Brain microvascular endothelial cell (primary cell): ENCODE measurements at places on chromosomes 1 and 21.

GRCh38 chr1:80457409-80457808 is 1343.3 kb upstream of the ADGRL2 start:
- no peak for DNase-seq

GRCh38 chr1:76854255-76854654 is 13.0 kb upstream of the ST6GALNAC5 start:
- DNase-seq: no peak

GRCh38 chr1:8632102-8632501 is 185.3 kb downstream of the RERE start:
- no peak for DNase-seq

- DNase-seq: no peak
Observed at GRCh38 chr1:83839566-83840173, 159.3 kb downstream of the TTLL7 start.

DNA sequence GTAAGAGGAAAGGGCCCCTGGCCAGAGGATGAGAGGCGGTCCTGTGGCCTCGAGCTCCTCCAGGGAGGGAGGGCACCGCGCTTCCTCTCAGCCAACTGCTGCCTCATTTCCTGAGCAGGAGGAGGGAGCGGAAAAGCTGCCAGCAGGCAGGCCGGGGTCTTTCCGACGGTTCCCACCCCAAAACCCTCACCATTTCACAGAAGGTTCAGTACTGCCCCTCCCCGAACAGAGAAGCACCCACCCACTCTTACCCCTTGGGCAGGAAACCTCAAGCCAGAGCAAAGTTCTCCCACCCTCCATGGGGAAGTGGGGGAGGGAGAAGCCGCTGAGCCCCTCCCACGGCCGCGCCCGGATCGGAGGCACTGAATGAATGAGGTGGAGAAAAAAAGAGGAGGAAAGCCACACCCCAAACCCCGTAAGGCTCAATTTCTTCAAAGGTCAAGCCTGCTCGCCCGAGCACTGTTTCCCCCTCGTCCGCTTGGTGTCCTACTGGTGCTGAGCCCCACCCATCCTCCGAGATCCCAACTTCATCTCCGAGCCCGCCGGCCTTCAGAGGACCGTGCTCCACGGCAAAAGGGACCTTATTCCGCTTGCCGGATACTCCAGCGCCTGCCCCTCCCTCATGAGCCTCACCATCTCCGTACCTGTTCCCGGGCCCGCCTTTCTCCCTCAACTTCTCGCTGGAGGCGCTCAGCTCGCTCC is 9.4 kb downstream of the TPM3 start:
- DNase-seq: peak; percentile 68

- no peak for DNase-seq
Observed at GRCh38 chr1:236581528-236581927, 22.8 kb downstream of the HEATR1 start.

DNA sequence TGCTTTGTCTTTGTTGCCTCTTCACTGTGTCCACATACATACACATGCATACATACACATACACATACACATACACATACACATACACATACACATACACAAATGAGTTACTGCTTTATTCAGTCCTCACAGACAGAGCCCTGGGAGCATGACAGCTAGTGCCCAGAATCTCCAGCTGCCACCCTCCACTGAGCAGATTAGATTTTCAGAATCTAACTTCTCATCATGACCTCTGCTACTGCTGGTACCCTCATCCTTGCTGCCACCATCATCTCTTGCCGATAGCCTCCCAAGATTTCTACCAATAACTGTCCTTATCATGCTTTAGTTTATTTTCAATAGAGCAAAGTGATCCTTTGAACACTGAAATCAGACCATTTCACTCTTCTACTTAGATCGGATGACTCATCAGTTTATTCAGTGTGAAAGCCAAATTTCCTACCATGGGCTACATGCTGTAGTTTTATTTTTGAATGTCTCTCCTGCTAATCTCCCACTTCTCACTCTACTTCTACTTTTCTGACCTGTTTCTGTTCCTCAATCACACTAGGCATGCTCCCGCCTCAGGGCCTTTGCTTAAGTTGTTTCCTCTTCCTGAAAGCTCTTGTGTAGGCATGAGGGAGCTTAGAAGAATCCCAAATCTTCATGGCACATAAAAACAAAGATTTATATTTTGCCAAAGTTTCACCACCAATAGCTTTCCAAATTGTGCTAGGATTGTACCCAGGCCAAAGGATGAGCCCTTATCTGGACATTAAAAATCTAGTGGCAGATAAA is 43.0 kb downstream of the ATP6V1G3 start:
- DNase-seq: peak; percentile 33

DNA sequence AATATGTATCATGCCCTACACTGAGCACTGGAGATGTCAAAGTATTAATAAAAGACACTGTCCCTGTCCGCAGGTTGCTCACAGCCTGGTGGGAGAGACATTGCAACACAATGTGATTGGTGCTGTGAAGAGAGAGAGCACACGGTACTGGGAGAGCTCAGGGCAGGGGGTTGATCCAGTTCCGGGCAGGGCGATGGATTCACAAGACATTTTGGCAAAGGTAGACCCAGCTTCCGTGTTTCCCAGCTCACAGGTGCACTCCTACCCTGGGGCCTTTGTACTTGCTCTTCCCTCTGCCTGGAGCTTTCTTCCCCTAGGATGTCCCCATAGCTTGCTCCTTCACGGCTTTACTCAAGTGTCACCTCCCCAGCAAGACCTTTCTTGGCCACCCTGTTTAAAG is 1.4 kb downstream of the PLA2G5 start:
- DNase-seq: no peak

DNA sequence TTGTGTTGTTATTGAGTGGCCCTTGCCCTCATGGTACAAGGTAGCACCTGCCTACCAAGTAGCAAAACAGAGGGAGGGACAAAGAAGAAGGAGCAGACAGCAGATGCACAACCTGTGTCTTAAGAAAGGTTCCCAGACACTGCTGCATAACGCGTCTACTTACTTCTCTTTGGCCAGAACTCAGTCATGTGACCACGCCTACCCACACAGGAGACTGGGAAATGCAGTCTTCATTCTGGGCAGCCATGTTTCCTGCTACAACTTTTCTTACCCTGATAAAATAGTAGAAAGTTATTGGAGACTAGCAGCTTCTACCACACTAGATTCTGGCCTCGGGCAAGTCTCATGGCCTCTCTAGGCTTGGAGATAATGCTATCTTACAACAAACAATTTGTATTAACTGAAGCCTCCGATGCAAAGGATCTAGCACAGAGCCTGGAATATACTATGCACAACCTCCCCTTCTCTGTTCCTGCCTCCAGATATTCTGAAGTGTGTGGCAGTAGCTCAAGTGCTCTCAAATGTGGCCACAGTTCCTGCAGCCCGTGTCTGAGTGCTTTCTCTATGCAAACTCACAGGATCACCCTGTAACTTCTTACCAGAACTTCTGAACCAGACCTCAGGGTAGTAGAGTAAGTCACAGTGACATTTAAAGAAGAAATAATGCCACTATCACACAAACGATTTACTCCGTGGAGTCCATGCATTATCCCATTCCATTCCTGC is 34.1 kb upstream of the BTG2 start:
- DNase-seq: peak; percentile 66

GRCh38 chr1:3469104-3469848 is 14.8 kb downstream of the ARHGEF16 start:
- DNase-seq: no peak

DNA sequence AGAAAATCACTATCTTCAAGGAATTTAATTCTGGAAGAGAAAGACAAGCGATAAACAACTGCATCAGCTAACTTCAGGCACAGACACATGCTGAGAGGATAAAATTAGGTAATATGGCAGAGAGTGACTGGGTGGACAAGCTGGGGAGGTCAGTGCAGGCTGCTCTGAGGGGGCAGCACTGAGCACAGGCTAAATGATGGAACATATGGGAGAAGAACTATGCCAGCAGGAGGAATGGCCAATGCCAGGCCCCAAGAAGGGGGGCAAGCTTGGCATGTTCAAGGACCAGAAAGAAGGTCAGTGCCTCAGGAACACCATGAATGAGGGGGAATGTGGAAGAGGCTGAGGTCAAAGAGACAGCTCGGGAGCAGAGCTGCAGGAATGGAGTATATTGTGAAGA is 190.7 kb upstream of the MAP1LC3C start:
- DNase-seq: no peak

- DNase-seq: no peak
Observed at GRCh38 chr1:201673093-201673492, 134.2 kb downstream of the NAV1 start.

DNA sequence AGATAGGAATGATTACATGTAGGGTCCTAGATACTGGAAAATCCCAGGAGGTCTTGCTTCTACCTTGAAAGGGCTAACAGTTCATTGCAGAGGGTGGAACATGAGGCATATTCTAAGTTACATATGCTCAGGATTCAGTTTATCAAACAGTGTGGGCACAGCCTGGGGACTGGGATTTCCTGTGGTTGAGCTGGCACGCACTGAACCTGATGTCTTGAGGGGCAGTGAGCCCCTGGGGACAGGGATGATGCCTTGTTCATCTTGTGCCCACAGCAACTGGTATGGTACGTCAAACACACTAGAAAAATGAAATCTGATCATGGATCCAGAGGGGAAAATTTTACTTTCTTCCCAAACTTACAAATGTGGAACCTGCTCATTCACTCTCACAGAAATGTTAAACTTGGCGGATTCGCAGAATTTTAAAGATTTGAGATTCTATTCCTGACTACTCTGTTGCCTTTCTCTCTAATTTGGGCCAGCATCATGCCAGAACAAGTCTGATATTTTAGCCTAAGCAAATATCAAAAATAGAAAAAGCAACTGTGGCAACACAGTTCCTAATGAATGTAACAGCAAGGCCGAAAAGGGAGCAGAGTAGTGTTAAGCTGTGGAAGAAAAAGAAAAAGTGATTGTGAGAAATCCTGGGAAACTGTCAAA is 68.2 kb upstream of the COL24A1 start:
- DNase-seq: no peak

- no peak for DNase-seq
Observed at GRCh38 chr1:196196486-196196885, 411.8 kb downstream of the KCNT2 start.

- no peak for DNase-seq
Observed at GRCh38 chr1:31588751-31589515, 12.6 kb downstream of the TINAGL1 start.

DNA sequence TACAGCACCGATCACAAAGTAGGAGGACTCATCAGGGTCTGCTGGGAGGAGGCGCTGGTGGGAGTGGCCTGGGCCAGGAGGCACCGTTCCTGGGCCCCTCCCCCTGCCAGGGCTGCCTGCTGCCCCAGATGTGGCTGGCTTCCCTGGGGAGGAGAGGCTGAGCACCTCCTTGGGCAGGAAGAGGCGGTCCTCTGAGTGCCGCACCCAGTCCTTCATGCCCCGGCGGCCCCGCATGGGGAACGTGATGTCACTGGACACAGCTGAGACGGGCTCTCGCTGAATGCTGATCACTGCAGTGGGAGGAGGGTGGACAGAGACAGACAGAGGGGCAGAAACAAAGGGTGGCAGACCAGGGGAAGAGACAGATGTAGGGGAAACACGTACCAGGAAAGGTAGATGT is 24.8 kb downstream of the ADGRB2 start:
- DNase-seq: no peak

- peak; percentile 36 for DNase-seq
Observed at GRCh38 chr1:209590405-209590804, 6.9 kb downstream of the CAMK1G start.

GRCh38 chr1:84769636-84770035 is 79.4 kb upstream of the SSX2IP start:
- no peak for DNase-seq

- DNase-seq: no peak
Observed at GRCh38 chr1:18686540-18686939, 55.9 kb downstream of the PAX7 start.

DNA sequence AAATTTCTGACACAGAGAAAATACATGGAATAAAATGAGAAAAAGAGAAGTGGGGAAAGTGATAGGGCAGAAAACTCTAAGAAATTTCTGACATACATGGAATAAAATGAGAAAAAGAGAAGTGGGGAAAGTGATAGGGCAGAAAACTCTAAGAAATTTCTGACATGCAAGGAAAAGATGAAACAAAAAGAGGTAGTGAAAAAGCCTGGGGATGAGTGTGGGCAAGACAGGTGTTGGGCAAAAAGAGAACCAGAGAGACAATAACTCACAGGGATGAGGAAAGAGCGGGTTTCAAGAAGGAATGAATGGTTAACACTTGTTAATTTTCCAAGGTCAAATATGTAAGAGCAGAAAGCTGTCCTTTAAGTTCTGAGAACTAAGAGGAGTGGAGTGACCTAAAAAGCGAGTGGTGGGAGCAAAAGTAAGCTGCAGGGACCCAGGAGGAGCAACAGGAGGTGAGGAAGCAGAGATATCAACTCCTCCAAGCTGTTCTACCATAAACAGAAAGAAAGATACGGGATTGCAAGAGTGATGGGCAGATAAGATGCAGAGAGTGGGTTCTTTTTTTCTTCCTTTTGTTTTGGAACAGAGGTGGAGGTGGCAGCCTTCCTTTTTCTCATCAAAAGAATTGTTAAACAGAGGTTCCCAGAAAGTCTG is 29.9 kb upstream of the EXO1 start:
- DNase-seq: no peak

- no peak for DNase-seq
Observed at GRCh38 chr1:96034006-96034405, 687.6 kb upstream of the PTBP2 start.

- no peak for DNase-seq
Observed at GRCh38 chr1:13583595-13583965, at the start of gene PDPN. TSS of gene PDPN (plus strand) at chr1:13583832. CDS start at chr1:13584034, 202 bp downstream.

DNA sequence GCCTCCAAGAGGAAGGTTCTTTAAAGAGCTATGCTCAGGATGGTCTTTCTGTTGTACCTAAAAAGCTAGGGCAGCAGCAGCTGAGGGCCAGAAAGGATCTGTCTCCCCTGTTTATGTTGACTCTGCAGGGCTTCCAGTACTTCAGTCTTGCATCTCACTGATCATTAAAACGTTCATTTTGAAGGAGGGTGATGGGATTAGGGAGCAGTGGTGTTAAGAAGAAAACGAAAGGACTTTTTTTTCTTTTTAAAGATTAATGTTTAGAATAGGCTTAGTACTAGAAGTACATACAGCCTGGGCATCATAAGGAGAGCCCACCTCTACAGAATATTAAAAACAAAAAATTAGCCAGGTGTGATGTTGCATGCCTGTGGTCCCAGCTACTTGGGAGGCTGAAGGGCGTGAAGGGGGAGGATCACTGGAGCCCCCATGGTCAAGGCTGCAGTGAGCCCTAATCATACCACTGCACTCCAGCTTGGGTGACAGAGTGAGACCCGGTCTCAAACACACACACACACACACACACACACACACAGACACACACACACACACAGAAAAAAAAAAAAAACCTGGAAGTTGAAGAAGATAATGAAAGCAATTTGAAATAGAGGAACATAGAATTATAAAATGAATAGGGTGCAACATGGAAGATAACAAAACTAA is 2.9 kb downstream of the CR1L start:
- no peak for DNase-seq

DNA sequence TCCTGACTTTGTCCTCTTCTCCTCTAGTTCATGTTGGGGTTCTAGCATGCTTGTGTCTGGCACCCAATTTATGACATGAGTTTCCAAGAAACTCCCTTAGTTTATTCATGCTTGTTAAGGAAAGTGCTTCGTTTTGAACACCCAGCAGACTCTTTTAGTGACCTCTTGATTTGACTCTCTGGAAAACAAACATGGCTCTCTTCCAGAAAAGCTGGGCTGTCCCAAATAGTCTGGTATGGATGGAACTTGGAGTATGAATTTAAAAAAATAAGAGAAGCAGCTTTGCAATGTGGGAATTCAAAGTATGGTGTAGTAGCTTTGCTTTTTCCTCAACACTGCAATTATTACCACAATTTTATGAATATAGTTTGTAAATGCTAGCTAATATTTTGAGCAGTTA is 143.4 kb upstream of the C8B start:
- no peak for DNase-seq

GRCh38 chr1:243841507-243841906 is 8.5 kb downstream of the AKT3 start:
- no peak for DNase-seq

GRCh38 chr21:41622831-41623548 is 115.0 kb upstream of the TMPRSS2 start:
- DNase-seq: no peak
